Natural killer cell treated with Interleukin-12 subunit alpha and Interleukin-12 subunit beta and Interleukin-15 and Interleukin-18, amount 100 ng/mL, for 72 hours (primary cell): ENCODE measurements at places on chromosomes 4 and X.

GRCh38 chrX:119604766-119605463, 1.3 kb downstream of the NKRF start:
- DNase-seq, result no peak

GRCh38 chr4:65668201-65669089, 1.8 kb downstream of the EPHA5 start:
- peak; percentile 57 for DNase-seq

DNA sequence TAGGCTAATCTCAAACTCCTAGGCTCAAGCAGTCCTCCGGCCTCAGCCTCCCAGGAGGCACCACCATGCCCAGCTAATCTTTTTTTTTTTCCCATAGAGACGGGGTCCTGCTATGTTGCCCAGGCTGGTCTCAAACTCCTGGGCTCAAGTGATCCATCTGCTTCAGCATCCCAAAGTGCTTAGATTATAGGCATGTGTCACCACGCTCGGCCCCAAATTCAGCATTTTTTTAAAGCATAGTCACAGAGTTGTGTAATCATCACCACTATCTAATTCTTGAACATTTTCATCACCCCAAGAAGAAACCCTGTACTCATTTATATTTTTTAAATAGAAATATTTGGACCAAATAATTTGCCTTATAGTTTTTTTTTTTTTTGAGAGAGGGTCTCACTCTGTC, 10.3 kb downstream of the CENPI start:
- no peak for DNase-seq

DNA sequence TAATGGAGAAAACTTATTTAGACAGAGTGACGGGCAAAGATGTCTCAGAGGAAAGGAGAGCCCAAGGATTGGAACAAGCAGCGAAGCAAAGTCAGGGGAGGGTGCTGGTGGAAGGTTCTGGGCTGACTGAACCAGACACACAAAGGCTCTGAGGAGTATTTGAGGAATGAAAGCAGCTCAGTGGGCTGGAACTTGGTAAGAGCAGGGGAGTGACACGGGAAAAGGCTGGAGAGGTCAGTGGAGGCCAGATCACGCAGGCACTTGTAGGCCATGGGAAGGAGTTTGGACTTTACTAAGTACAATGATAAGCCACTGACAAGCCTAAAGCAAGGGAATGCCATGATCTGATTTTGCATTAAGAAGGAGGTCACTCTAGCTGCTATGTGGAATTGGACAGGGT, 71.4 kb downstream of the TSC22D3 start:
- no peak for DNase-seq

GRCh38 chr4:122997463-122998101, 75.2 kb upstream of the NUDT6 start:
- DNase-seq, result no peak

DNA sequence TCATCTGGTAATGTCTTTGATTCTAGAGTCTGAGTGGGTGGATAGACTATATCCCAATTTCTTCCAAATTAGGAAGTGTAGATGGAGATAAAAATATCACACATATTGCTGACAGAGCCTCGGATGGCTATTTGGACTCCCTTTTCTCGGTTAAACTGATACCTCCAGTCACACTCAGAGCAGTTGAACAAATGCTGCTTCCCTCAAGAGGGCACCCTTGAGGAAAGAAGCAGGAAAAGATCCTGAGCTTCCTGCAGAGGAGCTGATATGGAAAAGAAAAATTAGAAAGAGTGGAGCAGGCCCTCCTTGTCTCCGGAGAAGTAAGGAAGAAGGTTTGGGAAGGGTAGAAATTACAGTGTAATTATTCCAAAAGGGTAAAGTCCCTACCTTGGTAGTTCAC, 96.2 kb upstream of the CCSER1 start:
- DNase-seq, result no peak

GRCh38 chrX:151723156-151723760, 7.4 kb downstream of the FATE1 start:
- DNase-seq, result no peak
